ENCODE measurements at places on chromosomes 13 and 19.

GRCh38 chr19:11421371-11422098 lies 2.4 kb upstream of the RGL3 start:
- no peak for DNase-seq

DNA sequence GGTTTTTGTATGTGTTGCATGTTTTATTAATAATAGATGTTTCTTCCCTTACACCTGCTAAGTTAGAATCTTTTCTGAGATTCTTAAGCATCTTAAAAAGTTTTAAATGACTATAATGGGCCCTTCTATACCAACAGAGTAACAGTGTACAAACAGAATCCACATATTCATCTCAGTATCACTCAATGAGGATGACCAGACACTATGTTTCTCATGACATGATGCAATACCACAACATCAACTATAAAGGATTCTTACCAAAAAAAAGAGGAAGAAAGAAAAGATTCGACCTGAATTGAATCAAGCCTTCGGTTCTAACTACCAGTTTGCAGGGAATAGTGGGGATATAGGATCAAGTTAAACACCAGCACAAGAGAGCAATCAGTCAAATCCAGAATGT lies 56.5 kb downstream of the INTS6 start:
- no peak for DNase-seq

GRCh38 chr19:41932720-41933332 lies 4.6 kb upstream of the ERFL start:
- no peak for DNase-seq

GRCh38 chr13:49134305-49134704 lies 85.8 kb upstream of the MLNR start:
- DNase-seq: no peak

- DNase-seq: no peak
These were observed 263.6 kb downstream of the OXGR1 start for GRCh38 chr13:96730676-96731075.

DNA sequence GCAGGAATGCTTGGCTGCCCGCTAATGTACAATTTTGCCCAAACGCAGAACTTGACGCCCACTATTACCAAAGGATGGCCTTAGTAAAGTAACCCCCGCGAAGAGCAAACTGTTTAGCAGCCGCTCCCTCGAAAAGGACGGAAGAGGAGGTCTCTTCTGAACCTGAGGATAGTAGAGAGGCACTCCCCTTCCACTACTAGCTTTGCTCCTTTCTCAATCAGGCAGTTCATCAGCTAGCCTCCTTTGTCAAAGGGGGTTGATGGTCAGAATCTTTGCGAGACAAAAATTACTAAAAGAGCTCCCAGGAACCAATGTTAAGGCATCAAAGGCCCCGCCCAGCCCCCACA lies 534 bp downstream of the CAB39L start:
- no peak for DNase-seq

DNA sequence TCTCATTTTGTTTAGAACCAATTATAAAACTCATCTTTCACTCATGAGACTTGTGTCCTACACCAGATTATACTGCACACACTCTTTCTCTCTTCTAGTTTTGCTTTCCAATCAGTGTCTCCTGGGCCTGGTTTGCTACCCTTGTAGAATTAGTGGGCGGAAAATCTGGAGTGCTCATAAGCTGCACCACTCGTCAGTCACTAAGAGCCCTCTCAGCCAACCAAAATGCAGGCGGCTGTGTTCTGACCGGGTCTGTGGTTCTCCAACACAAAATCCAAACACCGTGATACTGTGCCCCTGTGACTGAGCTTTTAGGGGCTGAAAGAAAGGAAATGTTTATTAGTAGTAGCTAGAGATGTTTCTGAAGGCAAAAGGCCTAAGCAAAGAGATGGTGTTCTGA lies 83.7 kb upstream of the OBI1 start:
- no peak for DNase-seq

GRCh38 chr13:60463787-60464186 lies 66.8 kb downstream of the TDRD3 start:
- DNase-seq: no peak

DNA sequence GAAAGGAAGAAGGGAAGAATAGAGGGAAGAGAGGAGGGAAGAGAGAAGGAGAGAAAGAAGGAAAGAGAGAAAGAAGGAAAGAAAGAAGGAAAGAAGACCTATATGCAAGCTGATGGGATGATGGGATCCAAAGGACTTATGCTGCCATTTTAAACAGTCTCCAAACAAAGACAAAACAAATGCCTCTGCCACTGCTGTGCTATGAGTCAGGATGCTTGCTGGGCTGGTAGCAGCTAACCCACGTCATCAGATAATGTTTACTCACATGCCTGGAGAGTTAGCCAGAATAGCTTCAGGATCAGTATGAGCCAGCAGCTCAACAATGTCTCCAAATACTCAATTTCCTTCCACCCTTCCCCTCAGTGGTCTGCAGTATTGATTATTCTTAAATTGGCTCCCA lies 12.0 kb upstream of the ZNF274 start:
- DNase-seq: no peak

DNA sequence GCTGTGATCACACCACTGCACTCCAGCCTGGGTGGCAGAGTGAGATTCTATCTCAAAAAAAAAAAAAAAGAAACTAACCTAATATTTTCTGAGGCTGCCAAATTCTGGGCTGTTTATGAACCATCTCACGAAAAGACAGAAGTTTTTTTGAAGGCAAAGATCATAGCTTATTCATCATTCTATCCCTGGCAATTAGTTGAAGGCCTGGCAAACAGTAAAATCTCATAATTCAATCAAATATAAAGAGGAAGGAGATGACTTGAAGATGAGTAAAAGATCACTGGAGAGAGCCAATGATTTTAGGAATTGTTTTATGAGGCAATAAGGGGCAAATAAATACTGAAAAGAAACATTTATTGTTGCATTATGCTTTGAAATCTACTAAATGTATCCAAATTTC lies 216.5 kb downstream of the DCLK1 start:
- DNase-seq: no peak

Data from cortex of kidney (tissue), 1 donor.